Tibial artery (tissue), 4 donors: ENCODE measurements at places on chromosomes 16 and 17.

GRCh38 chr16:19842426-19843157, 42.1 kb downstream of the GPRC5B start:
- no peak for DNase-seq

- no peak for DNase-seq
Measured at GRCh38 chr17:76625496-76625895, 18.1 kb downstream of the ST6GALNAC1 start.

DNA sequence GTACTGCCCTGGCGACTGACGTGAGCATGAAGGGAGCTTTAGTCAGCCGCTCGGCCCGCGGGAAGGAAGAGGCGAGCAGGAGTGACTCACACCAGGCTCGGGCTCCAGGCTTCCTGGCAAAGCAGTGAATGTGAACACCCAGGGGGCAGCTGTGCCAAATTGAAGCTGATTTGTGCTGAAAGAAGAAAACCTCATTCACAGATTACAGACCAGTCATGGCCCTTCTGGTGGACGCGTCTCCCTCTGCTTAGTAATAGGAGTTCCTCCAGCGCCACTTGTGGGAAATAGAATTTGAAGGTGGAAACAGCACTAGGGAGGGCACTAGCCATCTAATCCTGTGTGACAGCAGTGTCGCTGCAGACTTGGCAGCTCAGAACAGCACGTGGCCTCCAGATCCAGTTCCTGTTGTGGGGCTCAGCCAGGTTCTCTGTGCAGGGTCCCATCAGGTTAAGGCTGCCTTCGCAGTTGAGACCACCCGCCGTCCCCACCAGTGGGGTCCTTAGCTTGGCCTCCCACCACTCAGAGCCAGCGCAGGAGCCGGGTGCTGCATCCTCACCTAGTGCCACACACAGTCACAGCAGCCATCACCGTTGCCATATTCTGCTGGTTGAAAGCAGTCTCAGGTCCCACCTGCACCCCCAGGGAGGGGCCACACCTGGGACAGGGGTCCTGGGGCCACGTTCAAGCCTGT, 164.5 kb upstream of the CHMP6 start:
- DNase-seq: peak; percentile 87

- DNase-seq: no peak
Measured at GRCh38 chr16:12811441-12812383, 8.0 kb upstream of the CPPED1 start.

DNA sequence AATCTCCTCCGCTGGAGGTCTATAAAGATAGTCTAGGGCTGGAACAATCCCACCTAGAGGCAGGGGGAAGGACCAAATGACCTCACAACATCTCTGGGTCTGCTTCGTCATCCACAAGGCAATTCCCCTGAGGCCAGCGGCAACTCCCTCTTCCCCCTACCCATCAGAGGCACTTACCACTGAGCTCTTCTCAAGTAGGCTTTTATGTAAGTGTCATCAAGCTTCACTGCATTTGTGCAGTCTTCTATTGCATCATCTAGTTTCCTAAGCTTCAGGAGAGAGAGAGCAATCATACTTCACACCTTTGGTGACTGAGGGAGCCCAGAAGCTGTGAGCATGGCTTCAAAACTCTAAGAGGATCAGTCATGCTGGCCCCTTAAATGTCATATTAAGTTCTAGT, 21.0 kb downstream of the CNP start:
- DNase-seq: no peak

- DNase-seq: no peak
Measured at GRCh38 chr17:61382796-61383688, 16.6 kb upstream of the TBX2 start.

GRCh38 chr17:73250851-73251640, 10.6 kb downstream of the CPSF4L start:
- DNase-seq: no peak

- no peak for DNase-seq
Measured at GRCh38 chr17:63976702-63977101, 4.0 kb upstream of the SCN4A start.

DNA sequence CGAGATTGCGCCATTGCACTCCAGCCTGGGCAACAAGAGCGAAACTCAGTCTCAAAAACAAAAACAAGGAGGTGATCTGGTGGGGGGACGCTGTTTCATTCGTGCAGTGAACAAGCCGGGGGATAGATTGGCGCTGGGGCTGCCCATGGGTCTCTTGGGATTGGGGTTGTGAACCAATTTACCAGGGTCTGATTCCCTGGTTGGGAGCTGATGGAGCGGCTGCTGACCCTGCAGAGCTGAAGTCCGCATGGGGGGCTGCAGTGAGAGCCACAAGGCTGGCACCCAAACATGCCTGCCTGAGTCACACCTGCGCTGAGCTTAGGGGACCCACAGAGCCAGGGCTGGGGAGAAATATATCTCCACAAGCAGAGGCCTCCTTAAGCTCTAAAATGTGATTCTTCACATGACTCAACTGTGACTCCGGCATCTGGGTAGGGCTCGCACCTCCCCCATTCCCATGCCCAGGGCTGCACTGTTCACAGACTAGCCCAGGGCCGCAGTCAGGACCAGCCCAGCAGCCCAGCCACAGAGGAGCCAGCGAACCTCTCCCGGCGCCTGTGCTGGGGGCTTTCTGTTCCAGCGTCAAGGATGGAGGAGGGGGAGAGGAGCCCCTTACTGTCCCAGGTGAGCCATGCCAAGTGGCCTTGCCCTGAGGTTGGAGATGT, 5.0 kb downstream of the TSPAN10 start:
- DNase-seq: no peak

DNA sequence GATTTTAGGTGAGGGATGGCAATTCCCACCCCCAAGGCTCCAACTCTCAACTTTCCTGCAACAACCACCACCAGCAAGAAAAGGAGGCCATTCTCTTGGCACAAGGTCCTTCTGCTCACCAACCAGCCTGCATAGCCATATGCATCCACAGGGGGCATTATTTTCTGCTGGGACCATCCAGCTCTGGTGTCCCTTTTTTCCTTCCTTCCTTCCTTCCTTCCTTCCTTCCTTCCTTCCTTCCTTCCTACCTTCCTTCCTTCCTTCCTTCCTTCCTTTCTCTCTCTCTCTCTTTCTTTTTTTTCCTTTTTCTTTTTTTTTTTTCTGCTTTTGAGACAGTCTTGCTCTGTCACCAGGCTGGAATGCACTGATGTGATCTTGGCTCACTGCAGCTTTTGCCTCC, 21.1 kb upstream of the COX10 start:
- no peak for DNase-seq

DNA sequence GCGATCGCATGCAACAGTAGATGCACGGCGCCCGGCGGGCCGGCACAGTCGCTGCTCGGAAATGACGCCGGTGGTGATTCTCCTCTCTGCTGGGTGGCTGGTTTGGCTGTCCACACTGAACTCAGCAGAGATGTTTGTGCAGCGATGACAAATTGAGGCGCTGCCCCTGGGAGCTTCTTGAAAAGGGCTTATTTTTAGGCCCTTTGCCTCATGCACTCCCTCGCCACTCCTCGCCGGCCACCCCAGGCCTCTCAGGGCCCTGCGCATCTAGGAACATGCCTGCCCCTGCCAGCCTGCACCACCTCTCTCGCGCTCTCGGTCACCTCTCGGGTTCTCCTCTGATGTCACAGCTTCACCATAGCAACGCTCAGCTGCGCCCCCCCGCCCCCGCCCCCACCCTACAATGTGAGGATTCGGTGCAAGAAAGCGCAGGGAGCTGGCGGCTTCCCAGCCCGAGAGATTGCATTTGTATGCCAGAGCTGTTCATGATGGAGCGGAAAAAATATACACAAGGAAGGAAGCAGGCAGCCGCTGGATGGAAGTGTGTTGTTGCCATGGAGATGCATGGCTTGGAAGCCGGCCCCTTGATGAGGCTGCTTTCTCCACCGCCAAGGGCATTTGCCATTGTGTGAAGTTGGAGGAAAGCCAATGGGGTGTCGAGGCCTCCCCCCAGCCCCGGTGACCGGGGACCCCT, 81.3 kb upstream of the PLCG2 start:
- no peak for DNase-seq

GRCh38 chr17:38461683-38462082, 33.4 kb downstream of the ARHGAP23 start:
- DNase-seq: no peak

DNA sequence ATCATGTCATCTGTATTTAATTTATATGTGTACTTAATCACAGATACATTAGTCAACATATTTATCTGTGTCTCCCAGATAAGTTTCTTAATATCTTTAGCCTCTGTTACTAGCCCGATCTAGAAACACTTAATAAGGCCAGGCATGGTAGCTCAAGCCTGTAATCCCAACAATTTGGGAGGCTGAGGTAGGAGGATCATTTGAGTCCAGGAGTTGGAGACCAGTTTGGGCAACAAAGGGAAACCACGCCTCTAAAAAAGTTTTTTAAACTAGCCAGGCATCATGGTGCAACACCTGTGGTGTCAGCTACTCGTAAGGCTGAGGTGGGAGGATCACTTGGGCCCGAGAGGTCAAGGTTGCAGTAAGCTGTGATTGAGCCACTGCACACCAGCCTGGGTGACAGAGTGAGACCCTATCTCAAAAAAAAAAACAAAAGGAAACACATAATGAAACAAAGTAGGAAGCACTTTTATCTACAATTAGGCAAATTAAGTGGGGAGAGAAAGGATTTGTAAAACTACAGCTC, 9.4 kb downstream of the SKA2 start:
- DNase-seq: no peak

GRCh38 chr17:39663688-39664580, 1.2 kb upstream of the TCAP start:
- no peak for DNase-seq

- DNase-seq: no peak
Measured at GRCh38 chr16:89581045-89581695, 5.6 kb downstream of the CPNE7 start.

DNA sequence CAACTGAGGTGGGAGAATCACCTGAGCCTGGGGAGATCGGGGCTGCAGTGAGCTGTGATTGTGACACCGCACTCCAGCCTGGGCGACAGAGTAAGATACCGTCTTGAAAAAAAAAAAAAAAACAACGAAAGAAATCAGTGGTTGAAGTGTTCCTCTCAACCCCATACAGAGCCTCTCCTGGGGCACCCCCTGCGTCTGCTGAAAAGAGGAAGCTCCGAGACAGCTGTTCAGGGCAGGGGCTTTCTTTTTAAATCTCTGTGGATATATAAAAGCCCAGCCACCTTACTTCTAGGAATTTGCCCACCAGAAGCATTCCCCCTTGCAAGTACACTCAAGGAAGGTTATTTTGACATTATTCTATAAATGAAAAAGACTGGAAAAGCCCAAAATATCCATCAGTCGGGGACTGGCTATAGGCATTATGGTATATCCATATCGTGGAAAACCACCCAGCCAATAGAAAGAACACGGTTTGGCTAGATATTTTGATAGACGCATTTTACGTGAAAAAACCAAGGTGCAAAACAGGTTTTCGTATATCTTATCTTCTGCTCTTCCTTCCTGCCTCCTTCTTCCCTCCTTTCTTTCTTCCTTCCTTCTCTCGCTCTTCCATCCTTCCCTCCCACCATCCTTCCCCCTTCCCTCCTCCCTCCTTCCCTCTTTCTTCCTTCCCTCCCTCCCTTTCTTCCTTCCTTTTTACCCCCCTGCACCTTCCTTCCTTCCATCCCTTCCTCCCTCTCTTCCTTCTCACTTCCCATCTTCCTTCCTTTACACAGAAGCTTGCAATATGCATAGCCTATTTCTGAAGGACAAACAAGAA, 9.2 kb upstream of the CCL22 start:
- no peak for DNase-seq

DNA sequence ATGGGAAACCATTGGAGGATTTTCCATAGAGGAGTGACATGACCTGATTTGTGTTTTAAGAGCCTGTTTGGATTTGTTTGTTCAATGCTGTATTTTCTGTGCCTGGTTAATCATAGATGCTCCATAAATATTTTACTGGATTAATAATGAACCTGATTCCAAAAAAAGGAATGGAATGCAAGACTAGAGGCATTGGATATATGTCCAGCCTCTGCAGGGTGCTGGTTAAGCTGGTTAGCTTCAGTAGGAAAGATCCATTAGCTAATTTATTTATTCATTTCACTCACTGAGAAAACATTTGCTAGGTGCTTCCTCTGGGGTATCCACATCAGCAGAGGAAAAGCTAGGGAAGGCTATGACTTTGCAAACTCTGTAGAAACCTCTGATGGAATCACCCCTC, 57.7 kb downstream of the SHISA9 start:
- DNase-seq: no peak

- DNase-seq: peak; percentile 80
Measured at GRCh38 chr17:59332749-59333377, 1.4 kb downstream of the YPEL2 start.

DNA sequence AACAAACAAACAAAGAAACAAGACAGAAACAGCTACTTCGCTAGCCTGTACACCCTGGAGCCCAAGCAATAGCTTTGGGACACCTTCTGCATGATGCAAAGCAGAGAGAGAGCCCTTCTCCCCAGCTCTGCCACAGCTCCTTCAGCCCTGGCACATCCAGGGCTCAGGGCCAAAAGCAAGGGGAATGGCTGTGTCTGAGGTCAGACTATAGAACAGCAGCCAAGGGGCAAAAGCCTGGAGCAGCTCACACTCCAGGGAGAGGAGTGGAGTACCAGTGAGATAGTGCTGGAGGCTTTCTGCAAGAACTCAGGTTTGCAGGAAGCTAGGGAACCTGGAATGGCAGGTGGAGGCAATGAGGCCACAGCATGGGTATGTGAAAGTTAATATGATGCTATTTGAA, 11.6 kb upstream of the SEPHS2 start:
- DNase-seq: no peak

DNA sequence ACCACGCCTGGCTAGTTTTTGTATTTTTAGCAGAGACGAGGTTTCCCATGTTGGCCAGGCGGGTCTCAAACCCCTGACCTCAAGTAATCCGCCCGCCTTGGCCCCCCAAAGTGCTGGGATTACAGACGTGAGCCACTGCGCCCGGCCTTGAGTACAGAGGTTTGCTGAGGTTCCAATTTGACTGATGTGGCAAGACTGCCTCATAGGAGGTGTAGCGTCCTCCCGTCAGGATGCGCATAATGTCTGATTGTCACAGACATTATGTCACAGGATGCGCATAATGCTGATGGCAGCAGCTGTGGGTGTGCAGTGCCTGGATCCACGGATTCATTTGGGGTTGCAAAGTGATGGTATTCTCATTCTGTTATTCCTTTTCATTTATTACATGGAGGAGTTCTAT, 45.2 kb downstream of the HAPSTR1 start:
- no peak for DNase-seq

GRCh38 chr17:27259356-27259755, 34.6 kb upstream of the WSB1 start:
- DNase-seq: no peak

GRCh38 chr17:17675925-17676534, 5.2 kb upstream of the RAI1 start:
- no peak for DNase-seq

DNA sequence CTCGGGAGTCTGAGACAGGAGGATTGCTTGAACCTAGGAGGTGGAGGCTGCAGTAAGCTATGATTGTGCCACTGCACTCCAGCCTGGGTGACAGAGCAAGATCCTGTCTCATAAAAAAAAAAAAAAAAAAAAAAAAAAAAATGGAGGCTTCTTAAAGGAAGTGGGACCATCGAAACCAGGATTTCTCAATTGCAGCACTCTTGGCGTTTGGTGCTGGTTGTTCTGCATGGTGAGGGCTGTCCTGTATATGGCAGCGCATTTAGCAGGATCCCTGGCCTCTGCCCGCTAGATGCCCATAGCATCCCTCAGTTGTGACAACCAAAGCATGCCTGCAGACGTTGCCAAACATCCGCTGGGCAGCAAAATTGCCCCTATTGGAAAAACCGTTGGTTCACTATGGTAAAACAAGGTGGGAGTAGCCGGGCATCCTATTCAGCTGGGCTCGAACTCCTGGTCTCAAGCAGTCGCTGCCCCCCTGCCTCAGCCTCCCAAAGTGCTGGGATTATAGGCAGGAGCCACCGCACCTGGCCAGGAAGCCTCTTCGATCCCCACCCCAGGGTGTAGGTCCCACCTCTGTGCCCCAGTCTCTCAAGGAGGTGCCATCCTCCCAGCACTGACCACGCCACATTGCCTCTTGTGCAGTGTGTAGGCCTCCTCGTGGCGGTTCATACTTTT, 6.5 kb upstream of the NPIPB7 start:
- no peak for DNase-seq
